ENCODE measurements at places on chromosomes 4 and X.

DNA sequence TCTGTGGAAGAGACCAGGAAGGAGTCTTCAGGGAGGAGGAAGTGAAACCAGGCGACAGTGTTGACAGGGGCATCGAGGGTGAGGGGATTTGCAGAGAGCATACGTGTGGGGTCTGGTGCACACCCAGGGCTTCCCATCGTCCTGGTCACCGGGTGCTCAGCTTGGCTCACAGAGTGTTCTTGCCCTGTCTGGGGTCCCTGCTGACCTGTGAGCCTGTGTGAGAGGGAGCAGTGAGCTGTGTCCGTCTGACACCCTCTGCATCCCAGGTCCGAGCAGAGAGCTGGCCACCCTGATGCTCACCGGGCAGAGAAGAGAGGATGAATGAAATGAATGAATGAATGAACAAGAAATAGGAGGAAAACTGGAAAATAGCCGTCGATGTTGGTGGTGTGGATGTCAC is 46.5 kb downstream of the CPZ start:
- no peak for DNase-seq

DNA sequence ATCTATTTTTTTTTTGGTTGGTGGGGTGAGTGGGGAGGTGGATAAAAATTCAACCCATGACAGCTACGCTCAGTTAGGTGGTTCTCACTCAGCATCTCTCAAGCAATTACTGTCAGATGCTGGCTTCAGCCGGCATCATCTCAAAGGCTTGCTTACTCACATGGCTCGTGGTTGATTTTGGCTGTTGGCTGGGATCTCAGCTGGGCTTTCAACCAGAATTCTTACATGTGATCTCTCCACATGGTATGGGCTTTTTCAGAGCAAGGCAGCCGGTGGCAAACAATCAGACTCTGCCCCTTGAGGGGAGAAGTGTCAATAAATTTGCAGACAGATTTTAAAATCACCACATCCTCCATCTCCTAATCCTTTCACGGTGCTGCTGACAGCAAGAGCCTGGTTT is 47.2 kb downstream of the SLC34A2 start:
- DNase-seq: no peak

- no peak for DNase-seq
Measured at GRCh38 chr4:83054928-83055327, 19.9 kb downstream of the COPS4 start.

GRCh38 chr4:81845761-81846160 is 374.1 kb upstream of the RASGEF1B start:
- DNase-seq: no peak

DNA sequence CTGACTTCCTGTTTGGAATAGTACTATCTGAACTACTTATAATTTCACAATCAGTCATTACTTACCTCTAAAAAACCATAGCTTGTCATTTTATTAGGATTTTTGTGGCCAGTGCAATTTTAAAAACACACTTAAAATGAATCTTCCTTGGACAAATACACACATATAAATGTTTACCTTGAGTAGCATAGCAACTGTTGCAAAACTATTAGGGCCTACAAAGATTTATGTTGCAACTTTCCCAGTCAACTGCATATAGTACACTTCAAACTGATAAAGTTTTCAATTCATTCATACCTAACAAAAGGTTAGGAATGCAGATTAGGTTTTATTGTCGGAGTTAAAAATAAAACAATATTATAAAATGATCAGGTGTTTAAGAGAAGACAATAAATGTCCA is 193.0 kb downstream of the PDGFC start:
- no peak for DNase-seq

GRCh38 chrX:124341396-124342132 is 4.8 kb upstream of the SH2D1A start:
- no peak for DNase-seq

- no peak for DNase-seq
Measured at GRCh38 chr4:142440093-142440492, 406.0 kb downstream of the INPP4B start.

DNA sequence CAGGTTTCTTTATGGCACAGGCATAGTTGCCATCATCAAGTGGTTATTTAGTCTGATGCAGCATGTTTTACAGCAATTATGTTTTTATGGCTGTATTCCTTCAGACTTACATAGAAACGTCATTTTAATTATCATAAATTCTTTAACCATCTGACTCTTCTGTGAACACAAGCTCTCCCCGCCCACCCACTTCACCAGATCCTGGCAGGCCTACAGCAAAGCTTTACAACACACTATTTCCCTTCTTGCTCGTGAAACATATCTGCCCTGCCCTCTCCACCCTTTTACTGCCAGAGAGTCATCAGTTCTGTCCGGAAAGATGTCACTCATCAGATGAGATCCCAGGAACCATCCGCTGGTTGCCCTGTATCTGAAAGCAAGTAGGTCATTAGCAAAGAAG is 120.5 kb downstream of the HS6ST2 start:
- DNase-seq: peak; percentile 4

DNA sequence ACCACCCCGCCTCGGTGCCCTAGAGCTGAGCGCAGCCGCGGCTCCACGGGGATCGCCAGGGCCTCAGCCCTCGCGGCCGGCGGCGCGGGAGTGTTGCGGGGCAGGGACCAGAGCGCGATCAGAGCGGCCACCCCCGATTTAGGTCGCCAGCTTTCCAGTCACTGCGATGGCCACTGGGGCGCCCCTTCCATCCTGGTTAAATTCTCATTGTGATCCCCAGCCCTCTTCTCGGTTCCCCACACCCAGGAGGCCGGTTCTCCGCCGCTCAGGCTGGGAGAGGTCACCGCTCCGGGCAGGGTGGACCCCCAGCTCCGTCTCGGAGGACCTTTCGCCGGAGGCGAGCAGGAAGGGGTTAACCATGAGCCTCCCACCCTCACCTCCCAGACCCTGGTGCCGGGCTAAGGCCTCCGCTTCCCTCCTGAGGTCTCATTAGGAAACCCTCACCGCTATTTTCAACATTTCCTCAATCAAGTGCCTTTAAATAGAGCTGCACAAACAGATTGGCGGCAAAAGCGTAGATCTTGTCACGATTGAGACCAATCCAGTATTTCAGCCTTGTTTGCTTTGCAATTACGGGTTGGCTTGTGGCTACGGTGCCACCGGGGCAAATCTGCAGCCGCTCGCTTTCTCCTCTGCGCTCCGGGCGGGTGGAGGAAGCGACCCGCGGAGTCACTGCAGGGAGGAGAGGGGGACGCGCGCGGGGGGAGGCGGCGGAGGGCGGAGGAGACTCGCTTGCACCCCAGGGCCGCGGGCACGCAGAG is 8.3 kb upstream of the HAND2 start:
- no peak for DNase-seq

GRCh38 chrX:1449036-1449822 is 3.5 kb downstream of the ASMTL start:
- no peak for DNase-seq

DNA sequence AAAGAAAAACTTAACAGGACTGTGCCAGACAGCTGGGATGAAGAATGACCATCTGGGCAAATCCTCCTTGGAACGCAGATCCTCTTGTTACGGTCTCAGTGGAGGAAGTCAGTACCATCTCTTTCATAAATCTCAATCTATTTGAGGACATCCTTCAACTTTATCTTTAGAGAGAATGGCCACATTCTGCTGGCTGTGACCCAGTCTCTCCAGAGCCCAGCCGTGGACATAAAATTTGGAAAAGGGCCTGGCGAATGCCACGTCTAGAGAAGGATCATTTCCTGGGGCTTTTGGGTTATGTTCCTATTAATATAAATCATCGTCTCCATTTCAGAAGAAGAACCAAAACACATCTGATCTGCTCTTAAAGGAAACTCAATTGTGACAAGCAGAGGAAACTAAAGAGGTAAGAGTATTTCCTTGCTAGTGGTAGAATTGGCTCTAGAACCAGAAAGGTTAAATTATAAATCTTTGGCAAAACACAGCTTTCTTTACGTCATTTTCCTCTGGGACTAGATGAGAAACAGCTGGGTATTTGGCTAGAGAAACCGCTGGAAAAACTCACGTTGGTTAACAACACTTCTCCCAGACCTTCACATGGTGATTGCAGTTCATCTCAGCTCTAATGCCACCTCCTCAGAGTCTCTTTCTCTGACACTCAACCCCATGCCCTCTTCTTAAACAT is 164.7 kb downstream of the CHIC2 start:
- peak; percentile 24 for DNase-seq

- DNase-seq: no peak
Measured at GRCh38 chr4:176788248-176788647, 4.5 kb downstream of the VEGFC start.

- DNase-seq: peak; percentile 3
Measured at GRCh38 chr4:67809502-67809901, 55.3 kb upstream of the GNRHR start.

DNA sequence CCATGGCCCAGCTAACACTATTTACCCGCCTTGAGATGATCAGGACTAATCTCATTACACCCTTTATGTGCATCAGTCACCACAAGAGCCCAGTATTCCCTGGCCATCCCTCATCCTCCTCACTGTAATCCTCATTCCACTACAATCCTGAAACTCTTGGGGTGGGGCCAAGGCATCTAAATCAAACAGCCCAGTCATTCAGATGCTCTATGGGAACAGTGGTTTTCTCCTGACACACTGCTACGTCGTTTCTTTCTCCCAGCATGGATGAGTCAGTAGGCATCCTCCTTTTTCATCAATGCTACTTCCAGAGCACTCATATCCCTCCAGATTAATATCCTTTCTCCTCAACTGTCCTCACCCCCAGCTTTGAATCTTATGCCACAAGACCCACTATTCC is 5.6 kb downstream of the SDAD1 start:
- no peak for DNase-seq

DNA sequence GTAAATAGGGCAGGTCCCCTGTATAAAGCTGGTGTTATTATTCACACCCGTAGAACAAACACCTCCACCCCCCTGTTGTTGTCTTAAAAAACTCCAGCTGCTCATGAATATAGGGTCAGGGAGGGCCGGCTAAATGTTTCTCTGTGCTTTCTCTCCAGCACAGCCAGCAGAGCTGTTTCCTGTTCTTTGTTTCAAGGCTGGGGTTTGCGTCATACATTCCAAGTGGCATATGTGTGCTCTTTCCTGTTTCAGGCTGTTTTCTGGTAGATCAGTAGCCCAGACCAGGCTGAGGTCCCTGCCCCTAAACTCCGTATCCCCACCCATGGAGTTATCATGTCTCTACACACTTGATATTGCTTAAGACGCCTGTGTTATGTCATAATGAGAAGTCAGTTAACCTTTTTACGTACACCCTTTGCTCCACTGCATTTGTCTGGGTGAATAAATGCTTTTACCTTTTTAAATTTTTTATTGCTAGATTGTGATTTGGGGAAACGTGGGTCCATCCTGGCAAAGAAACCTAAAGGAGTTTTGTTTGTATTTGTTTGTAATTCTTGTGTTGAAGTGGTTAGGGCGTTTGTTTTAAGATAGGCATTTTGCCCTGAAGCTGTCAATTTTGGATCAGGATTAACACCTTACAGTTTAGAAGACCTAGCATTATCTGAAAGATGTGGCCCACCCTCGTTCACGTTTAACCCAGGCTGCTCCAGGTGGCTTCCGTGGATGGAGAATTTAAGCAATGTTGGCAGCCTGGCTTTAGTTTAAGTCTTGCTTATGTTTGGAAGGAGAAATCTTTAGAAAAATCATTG is 3.3 kb downstream of the KLF3 start:
- DNase-seq: peak; percentile 94

- no peak for DNase-seq
Measured at GRCh38 chr4:145822181-145822580, 116.4 kb downstream of the ZNF827 start.

DNA sequence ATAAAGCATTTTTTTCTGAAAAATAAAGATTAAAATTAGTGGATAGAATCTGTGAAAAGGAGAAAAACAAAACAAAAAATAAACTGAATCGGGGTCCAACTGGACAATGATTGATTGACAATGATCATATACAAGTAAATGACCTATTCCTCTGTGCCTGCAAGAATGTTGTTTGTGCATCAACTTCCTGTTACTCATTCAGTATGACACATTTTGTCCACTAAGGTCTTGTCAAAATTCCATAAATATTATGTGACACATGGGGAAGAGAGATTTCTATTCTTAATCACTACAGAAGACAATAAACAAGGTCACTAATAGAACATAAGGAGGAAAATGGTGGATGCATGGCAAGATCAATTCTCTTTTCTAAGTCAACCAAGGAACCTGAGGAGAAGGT is 54.9 kb downstream of the F8 start:
- no peak for DNase-seq

DNA sequence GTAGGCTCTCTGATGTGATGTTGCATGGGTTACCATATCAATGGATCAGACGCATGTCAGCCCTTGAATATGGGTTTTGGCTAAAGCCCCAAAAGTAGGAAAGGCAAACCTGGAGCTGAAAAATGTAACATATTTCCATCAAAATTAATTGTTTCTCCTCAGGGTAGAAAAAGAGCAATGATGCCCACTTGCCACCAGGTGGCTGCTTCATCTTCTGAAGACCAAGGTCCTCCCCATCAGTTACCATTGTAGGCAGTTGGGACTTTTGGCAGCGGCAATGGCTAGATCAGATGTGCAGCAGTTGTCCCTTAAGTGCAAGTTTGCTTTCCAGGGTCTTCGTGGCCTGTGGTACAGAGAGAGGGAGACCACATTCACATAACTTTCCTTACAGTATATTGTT is 118.2 kb downstream of the NAF1 start:
- peak; percentile 47 for DNase-seq

DNA sequence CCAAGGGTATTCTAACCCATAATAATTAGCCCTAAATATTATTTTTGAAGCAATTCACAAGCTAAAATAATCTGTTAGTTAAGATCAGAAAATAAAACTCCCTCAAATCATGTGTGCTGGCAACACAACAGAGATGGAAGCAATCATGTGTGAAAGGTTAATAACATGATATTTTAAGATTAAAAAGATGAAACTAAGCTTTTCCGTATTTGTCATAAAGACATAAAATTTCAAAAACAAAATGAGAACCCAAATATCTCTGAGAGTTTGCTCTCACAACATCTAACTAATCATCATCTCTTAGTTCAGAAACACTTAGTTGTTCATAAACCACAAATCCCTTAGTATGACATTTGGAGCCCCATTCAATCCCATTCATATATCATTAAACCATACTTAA is 749.1 kb downstream of the CCSER1 start:
- no peak for DNase-seq

DNA sequence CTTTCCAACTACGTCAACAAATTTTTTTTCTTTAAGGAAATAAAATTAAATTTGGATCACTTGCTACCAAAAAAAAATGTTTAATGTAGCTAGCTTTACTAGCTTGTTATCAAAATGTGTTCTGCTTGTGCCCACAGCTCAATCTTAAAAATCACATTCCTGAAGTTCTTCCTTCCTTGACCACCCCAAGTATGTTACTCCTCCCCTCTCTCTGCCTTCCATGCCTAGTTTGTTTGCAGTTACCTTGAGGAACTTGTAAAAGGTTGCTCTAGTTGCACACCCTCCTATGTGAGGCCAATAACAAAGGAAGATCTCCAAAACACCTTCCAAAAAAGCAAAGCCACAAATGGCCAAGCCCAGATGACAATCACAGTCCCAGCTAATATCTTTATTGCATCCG is 19.6 kb upstream of the TMEM184C start:
- DNase-seq: no peak

GRCh38 chr4:178955614-178956013 is 1513.4 kb upstream of the AGA start:
- DNase-seq: no peak

- DNase-seq: no peak
Measured at GRCh38 chrX:95835223-95835622, 849.4 kb upstream of the DIAPH2 start.

- DNase-seq: no peak
Measured at GRCh38 chrX:1767026-1767425, 152.2 kb downstream of the ASMT start.

GRCh38 chr4:141240259-141240658 is 19.6 kb downstream of the ZNF330 start:
- DNase-seq: no peak

- no peak for DNase-seq
Measured at GRCh38 chrX:71184803-71185495, 38.1 kb upstream of the GJB1 start.
